COLO829 (cell line): ENCODE measurements at places on chromosomes 3 and 15.
A peak's percentile ranks its signal among the peaks of the same experiment; 100 is the strongest.

DNA sequence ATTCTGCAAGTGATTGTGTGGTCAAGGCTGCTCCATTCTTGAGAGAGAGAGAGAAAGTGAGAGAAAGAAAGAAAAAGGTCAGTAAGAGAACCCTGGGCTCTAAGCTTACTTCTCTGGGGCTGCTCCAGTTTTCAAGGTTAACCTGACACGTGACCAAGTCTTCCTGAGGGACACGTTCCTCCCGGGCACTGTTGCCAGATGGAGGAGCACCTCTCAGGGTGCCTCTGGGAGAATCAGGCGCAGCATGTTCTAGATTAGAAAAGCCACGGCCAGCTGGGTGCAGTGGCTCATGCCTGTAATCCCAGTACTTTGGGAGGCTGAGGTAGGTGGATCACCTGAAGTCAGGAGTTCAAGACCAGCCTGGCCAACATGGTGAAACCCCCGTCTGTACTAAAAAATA is 60.8 kb downstream of the ITGA11 start:
- DNase-seq, result no peak

- no peak for DNase-seq
These were observed 40.5 kb downstream of the FAM174B start for GRCh38 chr15:92614791-92615785.

DNA sequence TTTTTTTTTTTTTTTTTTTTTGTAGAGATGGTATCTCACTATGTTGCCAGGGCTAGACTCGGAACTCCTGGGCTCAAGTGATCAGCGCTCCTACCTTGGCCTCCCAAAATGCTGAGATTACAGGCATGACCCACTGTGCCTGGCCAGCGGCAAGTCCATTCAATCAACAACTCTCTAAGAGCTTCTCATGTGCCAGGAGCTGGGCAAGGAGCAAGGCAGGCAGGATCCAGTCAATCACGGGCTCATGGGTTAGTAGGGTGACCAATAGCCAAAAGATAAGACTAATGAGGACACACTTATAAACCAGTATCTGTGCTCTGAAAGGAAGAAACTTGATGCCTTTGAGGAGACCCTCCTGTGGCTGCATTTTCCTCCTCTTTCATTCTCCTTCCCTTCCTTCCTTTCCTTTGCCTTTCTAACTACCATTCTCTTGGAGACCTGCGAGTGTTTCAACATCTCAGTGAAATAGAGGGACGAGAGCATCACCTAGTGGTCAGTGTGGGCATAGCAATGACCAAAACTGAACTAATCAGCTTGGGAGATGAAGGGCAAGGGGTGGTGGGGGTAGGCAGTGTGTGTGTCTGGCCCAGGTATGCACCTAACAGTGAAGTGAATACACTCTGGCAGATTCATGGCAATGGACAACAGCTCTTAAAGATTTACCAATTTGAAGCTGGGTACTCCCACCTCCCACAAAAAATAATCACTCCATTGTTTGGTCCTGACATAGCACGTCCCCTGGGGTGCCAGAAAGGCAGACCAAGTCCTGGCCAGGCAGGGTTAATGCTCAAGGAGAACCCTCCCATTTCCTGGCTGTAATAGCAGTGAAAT is 6.3 kb downstream of the RPP25 start:
- peak; percentile 58 for DNase-seq

- no peak for DNase-seq
These were observed 24.5 kb downstream of the PLXNB1 start for GRCh38 chr3:48405343-48405881.

DNA sequence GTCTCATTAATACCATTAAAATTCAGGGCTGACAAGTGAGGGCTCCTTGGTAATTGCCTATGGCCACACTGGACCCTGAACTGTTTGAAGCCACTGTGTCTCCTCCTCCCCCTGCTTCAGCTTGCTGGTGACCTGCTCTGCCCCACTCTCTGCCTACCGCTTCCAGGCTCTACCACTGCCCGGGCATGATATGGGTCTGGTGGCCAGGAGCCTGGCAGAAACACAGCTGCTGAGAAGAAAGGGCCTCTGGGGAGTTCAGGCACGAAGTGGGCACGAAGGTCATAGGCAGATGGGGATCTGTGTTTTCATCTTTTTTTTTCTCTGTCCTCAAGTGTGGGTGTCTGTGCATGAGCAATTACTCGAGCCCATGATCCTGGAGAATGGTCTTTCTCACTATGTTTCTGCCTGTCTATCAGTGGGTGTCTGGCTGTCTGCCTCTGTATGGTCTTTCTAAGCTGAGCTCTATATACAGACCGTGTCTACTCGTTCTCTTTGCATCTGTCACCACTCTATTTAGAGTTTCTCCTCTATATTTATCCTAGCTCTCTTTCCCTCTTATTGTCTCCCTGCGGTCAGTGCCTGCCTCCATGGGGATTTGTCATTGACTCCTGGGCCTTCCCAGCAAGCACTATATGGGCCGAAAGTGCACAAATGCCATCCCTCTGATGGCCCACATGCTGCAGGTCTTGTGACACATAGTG is 42.1 kb upstream of the EPHB1 start:
- DNase-seq, result no peak

GRCh38 chr15:99931703-99932603 is 198.7 kb upstream of the LYSMD4 start:
- DNase-seq, result no peak

DNA sequence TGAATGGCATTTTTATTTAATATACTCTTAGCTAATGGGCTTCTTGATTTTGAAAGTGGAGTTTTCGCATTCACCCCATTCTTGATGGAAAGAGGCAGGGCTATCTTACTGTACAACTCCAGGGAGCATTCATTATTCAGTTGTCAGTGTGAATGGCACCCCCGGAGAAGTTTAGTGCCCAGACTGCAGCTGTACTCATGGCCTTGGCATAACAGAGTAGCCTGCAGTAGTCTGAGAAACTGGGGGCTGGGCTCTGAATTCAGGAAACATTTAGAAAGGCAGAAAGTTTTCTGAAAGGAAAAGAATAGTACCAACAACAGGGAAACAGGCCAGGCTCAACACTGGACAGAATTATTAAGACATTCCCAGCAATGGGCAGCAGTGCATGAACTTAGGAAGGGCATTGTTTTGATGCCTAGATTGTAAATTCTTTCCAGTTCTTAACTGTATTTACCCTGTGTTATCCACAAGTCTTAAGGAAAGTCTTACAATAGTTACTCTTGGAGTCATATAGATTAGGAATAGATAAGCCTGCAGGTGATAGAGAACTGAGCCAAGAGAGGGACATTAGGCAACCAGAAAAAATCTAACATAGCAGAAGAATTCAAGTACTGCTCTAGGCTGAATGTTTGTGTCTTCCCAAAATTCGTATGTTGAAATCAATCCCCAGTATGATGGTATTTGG is 44.4 kb downstream of the TIPARP start:
- no peak for DNase-seq

DNA sequence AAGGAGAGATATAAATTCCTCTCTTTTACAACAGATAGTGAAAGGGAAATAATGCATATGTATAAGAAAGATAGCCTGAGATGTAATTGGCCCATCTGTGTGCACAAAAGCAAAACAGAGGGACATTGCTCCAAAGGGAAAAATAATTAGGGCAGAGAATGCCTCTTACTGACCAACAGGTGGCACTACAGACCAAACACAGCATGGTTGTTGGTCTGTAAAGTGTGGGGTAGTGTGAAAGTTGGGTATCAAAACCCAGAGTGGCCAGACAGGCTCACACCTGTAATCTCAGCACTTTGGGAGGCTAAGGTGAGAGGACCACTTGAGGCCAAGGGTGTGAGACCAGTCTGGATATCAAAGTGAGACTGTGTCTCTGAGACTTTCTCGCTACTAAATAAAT is 4.5 kb upstream of the TLNRD1 start:
- DNase-seq, result no peak

GRCh38 chr3:102017784-102018183 is 168.5 kb downstream of the NFKBIZ start:
- no peak for DNase-seq

GRCh38 chr3:58375254-58375653 is 42.6 kb downstream of the PXK start:
- DNase-seq, result no peak

- DNase-seq, result no peak
These were observed 91.8 kb downstream of the TOP2B start for GRCh38 chr3:25572919-25573385.

DNA sequence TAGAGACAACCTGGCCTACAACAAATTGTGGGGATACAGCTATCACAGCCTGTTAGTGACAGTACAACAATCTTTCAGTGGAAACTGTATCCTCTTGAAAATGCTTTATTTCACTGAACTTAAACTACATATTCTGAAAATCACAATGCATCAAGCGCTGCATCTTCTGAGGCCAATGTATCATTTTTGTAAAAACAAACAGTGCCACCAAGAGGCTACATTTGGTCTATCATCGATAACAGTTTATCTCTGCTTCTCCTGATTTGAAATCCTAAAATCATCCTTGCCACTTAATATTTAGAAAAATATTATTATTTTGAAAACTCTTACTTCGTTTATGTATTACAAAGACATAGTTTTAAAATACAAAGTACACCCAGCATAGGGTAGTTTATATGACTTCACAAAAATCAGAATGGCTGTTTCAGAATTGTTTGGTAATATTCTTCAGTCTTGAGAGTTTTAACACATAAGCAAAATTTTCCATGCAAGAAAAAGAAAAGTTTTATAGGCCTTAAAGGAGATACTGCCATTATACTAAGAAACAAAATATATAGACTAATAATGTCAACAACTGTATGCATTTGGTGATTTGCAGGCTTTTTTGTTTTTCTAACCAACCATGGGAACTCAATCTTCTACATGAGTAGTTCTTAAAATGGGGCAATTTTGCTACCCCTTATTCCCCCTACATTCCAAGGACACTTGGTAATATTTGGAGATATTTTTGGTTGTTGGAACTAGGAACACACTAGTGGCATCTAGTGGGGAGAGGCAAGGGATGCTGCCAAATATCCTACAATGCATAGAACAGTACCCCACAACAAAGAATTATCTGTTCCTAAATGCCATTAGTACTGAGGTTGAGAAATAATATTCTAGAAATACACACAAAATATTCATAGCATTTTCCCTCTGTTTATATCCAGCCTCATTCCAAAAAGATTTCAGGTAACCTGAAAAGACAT is 42.3 kb downstream of the WDR72 start:
- DNase-seq, result no peak

DNA sequence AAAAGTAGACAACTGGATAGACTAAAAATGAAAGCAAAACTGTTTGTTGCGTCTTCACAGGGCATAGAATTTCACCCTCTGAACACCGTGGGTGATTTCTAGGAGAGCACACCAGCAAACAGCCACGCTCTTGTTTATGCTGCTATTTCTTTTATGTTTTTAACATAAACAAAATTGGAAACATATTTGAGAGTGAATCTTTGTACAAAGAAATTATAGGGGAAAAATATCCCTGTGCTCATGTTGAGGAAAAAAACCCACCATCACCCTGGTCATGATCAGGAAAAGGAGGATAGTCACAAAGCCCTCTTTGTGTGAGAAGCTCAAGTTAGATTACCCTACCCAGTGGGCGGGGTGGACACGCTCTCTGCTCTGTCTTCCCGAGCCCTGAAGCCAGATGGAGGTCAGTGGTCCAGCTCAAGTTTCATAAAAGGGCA is 313.3 kb downstream of the SATB1 start:
- DNase-seq, result peak; percentile 51

DNA sequence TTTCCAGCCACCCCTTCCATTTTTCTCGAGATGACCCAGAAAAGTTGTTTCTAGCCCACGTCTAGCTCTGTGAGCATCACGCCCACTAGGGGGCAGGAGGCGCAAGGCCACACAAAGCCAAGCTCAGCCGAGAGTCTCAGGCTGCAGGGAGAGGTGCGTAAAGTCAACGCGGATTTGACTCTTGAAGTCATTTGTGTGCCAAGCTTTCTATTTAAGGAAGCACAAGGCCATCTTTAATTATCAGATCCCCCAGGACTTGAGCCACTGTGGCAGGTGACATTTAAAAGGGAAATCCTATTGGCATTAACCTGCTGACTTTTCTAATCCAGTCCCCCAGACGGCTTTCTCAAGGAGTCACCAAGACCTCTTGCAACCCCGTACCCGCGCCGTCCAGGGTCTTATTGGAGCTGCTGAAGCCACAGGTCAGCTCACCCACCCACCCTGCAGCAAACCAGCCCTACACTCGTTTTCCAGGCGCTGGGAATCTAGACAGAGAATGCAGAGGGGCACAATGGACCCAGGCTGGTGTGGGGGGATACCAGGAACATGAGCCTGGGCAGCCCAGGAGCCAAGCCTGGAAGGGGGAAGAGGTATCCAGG is 62.1 kb downstream of the CAPN7 start:
- peak; percentile 40 for DNase-seq

DNA sequence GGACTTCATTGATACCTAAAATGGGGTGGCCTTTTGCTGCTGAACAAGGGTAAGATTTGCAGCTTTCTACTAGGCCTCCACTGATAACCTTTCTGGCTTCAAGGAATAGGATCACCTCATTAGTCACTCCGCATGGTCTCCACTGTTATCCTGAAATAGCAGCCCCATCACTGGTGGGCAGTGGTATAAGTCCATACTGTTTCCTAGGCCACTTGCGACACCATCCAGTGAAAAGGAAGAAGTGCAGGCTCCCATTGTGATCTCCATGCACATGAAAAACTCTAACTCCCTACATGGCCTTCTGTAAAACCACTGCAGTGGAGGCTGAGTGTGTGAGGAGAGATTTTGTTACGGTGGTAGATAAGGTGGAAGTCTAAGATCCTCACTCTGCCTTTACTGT is 1455.9 kb downstream of the SI start:
- peak; percentile 4 for DNase-seq

DNA sequence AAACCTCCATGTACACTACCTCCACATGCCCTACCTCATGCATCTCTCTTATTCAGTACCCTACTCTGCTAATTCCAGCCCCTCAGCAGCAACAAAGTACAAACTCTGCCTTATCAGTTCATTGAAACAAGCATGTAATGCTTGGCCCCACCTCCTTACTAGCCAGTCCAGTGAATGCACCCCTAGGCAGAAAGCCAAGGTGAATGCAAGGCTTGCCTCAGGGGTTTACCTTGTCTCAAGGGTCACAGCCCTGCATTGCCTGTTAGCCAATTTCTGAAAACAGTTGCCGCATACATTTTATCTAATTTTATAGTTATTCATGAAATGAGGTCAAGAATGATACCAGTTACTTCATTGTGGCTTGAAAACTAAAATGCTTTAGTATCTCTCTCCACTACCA is 576.4 kb downstream of the FHIT start:
- no peak for DNase-seq

DNA sequence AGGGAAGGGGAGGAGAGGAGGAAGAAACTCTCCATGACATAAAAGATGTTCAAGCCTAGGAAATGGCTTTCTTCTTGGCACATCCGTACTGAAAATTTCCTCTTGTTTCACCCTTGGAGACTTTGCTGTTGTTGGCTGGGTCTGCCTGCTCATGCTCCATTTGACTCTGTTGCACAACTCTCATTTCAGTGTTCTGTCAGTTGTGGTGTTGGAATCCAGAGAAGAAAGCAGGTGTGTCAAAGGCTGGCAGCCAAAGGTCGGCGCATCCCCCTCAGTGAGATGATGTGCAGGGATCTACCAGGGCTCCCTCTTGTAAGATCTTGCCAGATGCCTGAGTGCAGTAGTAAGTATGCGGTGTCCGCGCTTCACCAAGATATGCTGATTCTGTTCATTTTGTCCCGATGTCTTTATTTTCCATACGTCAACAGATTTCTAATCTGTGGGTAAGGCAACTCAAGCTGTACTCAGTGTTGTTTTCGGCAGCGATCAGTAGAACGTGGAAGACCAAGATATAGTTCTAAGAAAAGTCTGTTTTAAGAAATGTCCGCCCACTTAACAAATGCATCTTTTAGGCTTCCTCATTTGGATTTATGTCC is 265.2 kb upstream of the GOLGA6L4 start:
- no peak for DNase-seq

- no peak for DNase-seq
These were observed 263 bp downstream of the ST8SIA2 start for GRCh38 chr15:92393980-92394308.
